NCI-H1436 treated with DMSO at 0.1 percent for 48 hours (cell line): ENCODE measurements at places on chromosomes 2 and 18.

DNA sequence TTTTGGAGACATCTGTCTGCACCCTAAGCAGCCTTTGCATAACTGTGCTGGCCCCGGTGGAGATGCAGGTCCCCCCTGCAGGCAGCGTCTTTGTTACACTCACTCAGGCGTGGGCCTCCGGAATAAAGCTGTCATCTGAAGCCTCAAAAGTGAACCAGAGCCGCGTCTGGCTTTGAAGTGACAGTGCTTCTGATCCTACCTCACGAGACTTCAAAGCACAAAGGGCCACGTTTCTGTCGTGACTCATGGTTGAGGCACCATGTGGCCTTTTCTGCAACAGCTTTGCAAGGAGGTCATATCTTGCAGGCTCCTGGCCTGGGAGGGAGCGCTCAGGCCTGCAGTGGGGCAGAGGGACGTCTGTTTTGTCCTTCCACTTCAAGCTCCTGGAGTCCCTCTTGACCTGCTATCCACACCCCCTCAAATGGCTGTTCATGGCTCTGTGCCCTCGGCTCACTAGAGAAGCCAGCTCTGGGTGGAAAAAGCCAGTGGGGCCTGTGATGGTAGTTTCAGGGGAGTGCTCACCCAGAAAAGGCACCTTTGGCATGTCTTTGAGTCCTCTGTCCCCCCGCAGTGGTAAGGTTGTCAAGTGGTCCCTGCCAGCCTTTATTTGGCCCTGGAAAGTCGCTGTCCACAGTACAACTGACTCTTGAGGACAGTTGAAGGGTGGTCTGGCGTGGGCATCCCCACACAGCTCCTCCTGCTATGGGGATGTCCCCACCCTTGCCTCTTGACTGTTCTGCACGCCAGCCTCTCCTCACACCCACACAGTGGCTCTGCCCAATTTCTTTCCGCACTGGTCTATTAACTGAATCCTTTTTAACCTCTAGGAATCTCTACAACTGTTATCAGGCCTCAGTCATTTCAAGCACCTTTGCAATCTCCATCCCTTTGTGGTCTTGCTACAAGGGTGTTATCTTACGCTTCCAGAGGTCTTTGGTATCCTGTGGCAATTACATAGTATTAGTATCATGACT is 19.3 kb downstream of the GPR55 start:
- DNase-seq: no peak

DNA sequence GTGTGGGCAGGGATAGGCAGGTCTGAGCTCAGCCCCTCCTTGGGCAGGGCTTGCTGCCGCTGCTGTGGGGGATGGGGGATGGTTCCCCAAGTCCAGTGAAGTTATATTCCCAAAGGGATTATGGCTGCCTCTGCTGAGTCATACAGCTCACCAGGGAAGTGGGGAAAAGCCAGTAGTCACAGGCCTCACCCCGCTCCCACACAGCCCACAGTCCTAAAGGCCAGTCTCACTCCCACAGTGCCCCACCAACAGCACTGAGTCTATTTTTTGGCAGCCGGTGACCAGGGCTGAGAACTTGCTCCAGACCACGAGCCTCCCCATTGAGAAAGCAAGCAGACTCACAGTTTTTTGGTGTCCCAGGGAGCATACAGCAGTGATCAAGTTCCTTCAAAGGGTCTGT is 173.3 kb downstream of the OSR1 start:
- DNase-seq: no peak

- DNase-seq: no peak
Observed at GRCh38 chr2:33347856-33348255, 128.6 kb upstream of the RASGRP3 start.

- no peak for DNase-seq
Observed at GRCh38 chr2:217570394-217570793, 432.4 kb downstream of the TNS1 start.

DNA sequence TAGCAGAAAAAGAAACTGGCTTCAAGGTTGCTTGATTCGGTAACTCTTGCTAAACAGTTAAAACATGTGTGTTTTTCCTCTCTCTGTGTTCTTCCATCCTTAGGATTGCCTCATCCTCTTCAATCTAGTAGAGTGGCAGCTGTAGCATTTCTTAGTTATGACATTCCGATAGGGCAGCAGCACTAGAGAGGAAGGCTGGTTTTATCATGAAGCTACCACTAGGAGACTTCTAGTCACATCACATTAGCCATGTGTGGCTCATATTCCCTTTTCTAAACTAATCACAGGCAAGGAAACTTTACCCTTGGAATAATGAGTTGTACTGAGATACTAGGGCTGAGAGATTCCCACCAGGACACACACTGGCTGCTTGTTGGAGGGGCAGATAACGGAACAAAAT is 187.6 kb downstream of the DOK6 start:
- DNase-seq: no peak

GRCh38 chr2:74694281-74694680 is 40.2 kb downstream of the SEMA4F start:
- DNase-seq: no peak

DNA sequence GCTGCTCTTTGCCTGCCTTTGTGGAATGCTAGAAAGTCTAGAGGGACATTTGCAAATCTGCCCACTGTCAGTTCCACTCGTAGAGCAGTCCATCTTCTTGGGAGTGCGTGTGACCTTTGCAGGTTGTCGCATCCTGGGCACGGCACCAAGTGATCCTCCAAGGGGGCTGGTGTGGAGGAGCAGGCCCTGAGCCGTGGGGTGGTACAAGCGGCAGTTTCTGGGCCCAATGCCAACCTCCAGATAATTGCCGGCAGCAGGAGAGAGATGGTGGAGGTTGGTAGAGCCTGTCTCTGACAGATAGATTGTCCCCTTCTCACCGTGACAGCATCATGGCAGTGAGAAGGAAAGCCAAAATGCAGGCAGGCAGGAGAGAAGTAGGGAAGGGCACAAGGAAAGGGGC is 150.7 kb upstream of the SLC14A2 start:
- DNase-seq: no peak

DNA sequence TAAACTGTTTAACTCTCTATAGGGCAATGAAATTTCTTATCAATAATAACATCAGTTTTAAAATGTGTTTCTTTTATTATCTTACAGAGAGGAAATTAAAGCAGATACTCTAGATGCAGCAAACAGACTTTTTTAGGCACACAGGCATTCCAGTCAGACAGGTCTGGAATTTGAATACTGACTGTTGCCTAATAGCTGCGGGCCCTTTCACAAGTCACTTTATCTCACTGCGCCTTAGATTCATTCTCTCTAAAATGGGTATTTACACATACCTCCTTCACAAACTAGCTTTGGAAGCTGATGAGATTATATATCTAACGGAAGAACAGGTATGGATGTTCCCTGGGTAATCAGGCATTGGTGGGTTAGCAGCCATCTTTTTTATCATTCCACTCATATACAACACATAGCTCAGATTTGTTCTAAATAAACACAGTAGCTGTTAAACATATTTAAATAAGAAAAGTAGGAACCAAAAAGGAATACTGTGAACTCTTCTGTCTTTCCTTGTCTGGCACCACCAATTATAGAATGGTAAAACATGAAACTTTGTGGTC is 104.2 kb downstream of the LRP2 start:
- DNase-seq: no peak

DNA sequence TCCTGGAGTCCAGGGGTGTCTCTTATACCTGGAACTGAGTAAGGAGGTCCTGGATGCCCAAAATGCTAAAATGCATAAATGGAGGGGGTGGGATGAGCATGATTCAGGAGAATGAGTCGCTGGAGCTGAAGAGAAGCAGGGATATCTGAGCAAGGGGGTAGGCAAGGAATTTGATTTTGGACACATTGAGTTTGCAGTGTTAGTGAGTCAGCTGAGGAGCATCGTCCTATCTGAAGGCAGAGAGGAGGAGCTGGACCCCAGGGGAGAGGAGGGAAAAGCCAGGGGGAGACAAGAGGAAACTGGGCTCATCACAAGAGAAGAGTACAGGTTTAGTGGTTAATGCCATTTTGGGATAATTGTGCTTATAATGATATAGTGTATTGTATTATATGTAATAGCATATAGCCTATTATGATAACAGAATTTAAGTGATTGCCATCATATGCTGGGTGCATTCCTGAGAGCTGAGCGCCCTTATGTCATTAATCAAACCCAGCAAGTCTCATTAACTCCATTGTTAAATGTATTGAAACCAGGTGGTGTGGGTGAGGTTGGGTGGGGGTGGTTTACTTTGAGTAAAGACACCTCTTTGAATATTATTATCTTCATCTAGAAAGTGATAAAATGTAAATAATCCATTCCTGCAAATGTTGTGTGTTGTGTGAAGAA is 12.4 kb downstream of the EHD3 start:
- no peak for DNase-seq

GRCh38 chr2:27356056-27356381 is 545 bp downstream of the GTF3C2 start:
- DNase-seq: no peak

GRCh38 chr18:78773819-78774218 is 205.8 kb upstream of the SALL3 start:
- no peak for DNase-seq

DNA sequence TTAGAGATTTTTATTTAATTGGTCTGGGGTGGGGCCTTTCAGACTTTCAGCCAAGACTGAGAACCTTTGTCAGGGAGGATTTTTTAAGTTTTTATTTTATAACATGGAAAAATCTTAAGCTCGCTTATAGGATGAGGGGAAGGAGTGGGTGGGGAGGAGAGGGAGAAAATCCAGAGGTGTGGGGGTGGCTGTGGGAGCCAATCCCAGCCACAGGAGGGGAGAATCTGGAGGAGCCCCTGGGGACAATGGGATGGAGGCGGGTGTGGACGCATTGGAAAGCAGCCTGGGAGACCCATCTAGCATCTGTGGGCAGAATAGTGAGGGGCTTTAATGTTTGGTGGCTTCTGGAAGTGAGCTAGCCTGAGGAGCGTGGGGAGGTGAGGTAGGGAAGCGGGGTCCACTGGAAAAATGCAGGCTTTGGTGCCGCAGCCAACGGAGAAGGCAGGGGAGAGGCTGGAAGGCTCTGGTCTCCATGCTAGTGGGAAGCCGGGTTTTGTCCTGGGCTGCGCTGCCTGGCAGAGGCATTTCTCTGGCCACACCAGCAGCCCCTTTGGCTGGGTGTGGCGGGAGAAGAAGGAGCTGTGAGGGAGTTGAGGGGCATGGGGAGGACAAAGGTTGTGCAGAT is 11.5 kb upstream of the INPP5D start:
- DNase-seq: no peak

- no peak for DNase-seq
Observed at GRCh38 chr2:226066391-226066790, 666.9 kb downstream of the NYAP2 start.

DNA sequence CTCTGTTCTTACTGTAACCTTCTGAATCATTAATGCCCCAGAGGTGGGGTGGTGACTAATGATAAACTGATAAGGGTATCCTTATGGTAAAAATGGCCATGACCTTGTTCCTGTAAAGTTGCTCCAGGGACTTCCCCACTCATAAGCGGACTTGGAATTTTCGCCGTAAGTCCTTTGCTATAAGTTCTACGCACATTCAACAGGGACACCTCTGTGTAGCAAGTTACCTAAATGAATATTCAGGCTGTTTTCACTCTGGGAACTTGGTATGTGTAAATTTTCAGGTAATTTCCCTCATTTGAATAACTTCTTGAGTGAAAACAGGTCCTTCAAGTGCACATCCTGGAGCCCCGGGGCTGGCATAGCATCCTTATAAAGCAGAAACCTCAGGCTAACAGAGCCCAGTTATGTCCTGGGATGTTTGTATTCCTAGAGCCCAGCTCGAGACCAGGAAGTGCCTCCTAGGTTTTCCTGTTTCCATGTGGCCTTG is 9.4 kb upstream of the AGFG1 start:
- DNase-seq: no peak

DNA sequence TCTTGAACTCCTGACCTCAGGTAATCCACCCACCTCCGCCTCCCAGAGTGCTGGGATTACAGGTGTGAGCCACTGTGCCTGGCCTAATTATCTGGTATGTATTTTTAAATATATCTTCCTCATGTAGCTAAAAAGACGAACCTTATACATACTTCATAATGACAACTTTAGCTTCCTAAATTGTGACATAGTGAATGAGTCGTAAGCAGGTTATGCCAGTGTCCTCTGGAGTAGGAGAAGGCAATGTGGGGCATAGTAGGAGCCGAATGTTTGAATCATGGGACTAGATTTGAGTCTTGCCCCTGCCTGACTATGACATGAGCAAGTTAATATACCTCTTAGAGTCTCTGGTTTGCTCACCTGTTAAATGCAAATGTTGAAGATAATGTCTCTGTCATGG is 95.8 kb upstream of the FOSL2 start:
- no peak for DNase-seq
